ENCODE measurements at places on chromosomes 16 and 17. TPM values are rescaled to one million over a fixed set of nuclear protein-coding genes. Genes with fewer than 3 reads are reported as not detected.

Gene CD68
- 25.6 TPM for polyA plus RNA-seq

- DNase-seq, result no peak
Measured at GRCh38 chr17:64022611-64023063, 2.2 kb upstream of the ICAM2 start.

DNA sequence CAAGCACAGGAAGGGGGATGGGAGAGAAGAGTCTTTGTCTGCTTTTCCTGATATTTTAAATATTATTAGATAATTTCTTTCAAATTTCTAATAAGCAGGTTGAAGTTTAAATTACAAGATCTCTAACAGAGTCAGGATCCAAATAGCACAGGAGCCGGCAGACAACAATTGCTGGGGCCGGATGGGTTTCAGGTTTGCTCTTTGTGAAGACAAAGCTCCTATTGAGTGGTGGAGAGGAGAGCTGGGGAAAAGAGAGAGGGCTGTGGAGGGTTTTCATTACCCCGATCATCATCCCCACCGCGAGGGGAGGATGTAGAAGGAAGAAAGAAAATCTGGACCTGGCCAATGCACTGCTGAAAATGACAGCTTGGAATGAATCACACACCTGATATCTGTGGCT, 197.3 kb downstream of the SOX9 start:
- no peak for DNase-seq

Gene SDK2
- 27.2 TPM for polyA plus RNA-seq

- no peak for DNase-seq
Measured at GRCh38 chr16:57883953-57884654, 81.8 kb upstream of the KIFC3 start.

Gene VPS25
- polyA plus RNA-seq, result 27.7 TPM

GRCh38 chr16:86428729-86429517, 81.4 kb upstream of the FOXF1 start:
- no peak for DNase-seq

- DNase-seq, result no peak
Measured at GRCh38 chr16:29903590-29903989, 3.3 kb downstream of the ASPHD1 start.

DNA sequence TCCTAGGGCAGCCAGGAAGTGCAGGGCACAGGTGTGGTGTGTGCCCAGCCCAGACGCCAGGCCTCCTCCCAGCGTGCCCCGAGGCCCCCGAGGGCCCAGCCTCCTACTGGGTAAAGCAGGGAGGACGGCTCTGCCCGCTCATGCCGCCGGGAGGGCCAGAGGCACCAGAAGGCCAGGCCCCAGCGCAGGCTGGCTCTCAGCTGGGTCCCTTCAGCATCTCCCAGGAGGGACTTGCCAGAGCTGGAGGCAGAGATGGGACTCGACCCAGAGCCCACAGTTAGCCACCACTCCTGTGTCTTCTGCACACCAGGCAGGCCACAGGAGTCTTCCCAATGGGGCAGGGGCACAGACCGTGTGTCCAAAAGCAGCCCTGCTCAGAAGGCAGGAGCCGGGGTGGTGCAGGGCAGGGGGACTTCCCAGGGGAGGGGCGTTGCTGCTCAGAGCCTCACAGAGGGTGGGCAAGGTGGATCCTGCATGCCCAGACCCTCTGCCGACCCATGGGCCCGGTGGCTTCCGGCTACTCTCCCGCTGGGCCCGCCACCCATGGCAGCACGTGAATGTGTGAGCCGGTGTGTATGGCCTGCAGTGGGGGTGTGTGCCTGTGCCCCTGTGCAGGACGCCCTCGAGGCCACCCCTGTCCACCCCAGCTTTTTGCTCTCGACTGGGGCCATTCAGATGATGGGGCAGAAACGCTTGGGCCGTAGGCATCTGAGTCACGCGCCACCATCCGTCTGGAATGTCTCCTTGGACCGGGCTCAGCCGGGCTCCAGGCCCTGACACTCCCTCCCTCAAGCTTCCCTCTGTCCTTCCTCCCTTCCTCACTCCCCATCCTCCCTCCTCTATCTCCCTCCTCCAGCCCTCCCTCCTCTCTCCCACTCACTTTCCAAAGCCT, 5.7 kb upstream of the ZNF469 start:
- DNase-seq, result no peak

GRCh38 chr17:73481676-73482075, 162.6 kb downstream of the SDK2 start:
- DNase-seq, result no peak

GRCh38 chr17:67779098-67779672, 46.1 kb upstream of the BPTF start:
- DNase-seq, result peak; percentile 69

DNA sequence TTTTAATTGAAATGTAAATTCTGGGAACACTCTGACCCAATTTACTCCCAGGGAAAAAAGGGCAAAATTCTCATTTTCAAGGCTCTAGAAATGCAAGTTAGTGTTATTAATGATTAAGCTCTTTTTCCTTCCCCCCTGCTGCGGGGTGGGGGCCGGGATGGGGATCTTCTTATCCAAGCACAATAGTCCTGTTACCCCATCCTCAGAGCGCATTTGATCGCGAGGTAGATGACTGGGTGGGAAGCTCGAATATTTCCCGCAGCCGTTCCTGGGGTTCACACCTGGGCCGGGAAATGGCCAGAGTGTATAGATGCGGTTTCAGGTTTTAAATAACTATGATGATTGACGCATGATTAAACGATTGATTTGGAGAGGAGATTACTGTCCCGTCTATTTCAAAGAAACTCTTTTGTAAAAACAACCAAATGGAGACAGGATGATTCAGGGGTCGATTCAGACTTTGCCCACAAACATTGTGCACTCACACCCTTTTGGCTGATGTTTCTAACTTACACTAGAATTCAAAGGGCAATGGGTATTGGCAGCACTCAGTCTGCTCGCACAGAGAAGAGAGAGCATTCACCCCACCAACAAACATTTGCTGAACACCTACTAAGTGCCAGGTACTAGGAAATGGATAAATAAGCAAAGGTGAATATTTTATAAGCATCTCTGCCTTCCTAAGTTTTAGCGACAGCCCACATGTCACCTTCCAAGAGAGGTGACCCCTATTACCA, 55.0 kb downstream of the SALL1 start:
- no peak for DNase-seq

- no peak for DNase-seq
Measured at GRCh38 chr17:30831257-30831656, 509 bp upstream of the ATAD5 start.

- DNase-seq, result no peak
Measured at GRCh38 chr17:67335245-67335835, 31.0 kb downstream of the PSMD12 start.

- no peak for DNase-seq
Measured at GRCh38 chr17:49853470-49854015, 5.7 kb upstream of the TAC4 start.

Gene MYH2
- 74.3 TPM for polyA plus RNA-seq

Gene BMERB1
- polyA plus RNA-seq, result 26.6 TPM

Measured in forelimb muscle (tissue), 1 donor.